ENCODE measurements at places on chromosomes 3 and 15. TPM values are rescaled to one million over a fixed set of nuclear protein-coding genes. Genes with fewer than 3 reads are reported as not detected.

The PLXNB1 gene
- 10.5 TPM for total RNA-seq

The TNFAIP8L3 gene
- total RNA-seq: 6.9 TPM

The KCNH8 gene
- not detected for total RNA-seq

The TEX55 gene
- total RNA-seq: not detected

The PYGO1 gene
- total RNA-seq: 7.4 TPM

The STRIT1 gene
- not detected for total RNA-seq

The PHC3 gene
- total RNA-seq: 16.0 TPM

The MAP2K5 gene
- total RNA-seq: 9.8 TPM

The PRTG gene
- 9.6 TPM for total RNA-seq

The CFAP100 gene
- not detected for total RNA-seq

The CYP1A1 gene
- 1.9 TPM for total RNA-seq

The B2M gene
- 409 TPM for total RNA-seq

The FAM174B gene
- 9.6 TPM for total RNA-seq

The ONECUT1 gene
- total RNA-seq: 0.11 TPM

The POMGNT2 gene
- 8.6 TPM for total RNA-seq

The ERICH6 gene
- not detected for total RNA-seq

The TRANK1 gene
- total RNA-seq: 1.8 TPM

The PRR20G gene
- 0.14 TPM for total RNA-seq

The MAP6D1 gene
- 5.7 TPM for total RNA-seq

The TRAT1 gene
- not detected for total RNA-seq

The PPP1R14D gene
- 0.28 TPM for total RNA-seq

The TMEM108 gene
- total RNA-seq: not detected
